Naive B cell (primary cell): ENCODE measurements at places on chromosomes 5 and 9. TPM values are rescaled to one million over a fixed set of nuclear protein-coding genes. Genes with fewer than 3 reads are reported as not detected.

Gene SGCD
- not detected for polyA plus RNA-seq

Gene NR2F1
- polyA plus RNA-seq, result not detected

Gene UBE2QL1
- polyA plus RNA-seq, result not detected

Gene IL4
- polyA plus RNA-seq, result not detected

Gene WDR38
- polyA plus RNA-seq, result not detected

Gene FLT4
- not detected for polyA plus RNA-seq

Gene OMD
- polyA plus RNA-seq, result not detected

Gene ALDH1A1
- 1.2 TPM for polyA plus RNA-seq

Gene PCDHGB3
- not detected for polyA plus RNA-seq
